CD4-positive, alpha-beta T cell treated with Interleukin-12 subunit alpha and Interleukin-12 subunit beta, for 1 hour (primary cell): ENCODE measurements at places on chromosomes 7 and 10.

- DNase-seq: no peak
Observed at GRCh38 chr7:107122486-107122911, 46.3 kb upstream of the HBP1 start.

GRCh38 chr10:27100813-27101347 is 586 bp upstream of the ANKRD26 start:
- peak; percentile 40 for DNase-seq

DNA sequence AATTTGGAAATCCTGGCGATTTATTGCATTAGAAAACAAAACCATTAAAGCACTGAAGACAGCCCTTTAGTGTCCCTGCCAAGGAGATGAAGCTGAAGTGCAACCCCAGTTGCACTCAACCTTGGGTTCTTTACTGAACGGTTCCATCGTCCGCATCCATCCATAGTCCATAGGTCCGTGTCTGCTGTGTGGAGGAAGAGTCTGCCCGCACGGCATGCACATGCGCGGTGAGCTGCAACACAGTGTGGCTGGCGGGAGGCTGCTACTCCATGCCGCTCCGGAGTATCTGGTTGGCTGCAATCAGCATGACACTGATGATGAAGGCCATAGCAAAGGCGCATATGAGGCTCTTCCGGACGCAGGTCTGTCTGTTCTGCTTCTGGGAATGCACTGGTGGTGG is 624.6 kb downstream of the CALN1 start:
- no peak for DNase-seq

- DNase-seq: no peak
Observed at GRCh38 chr10:123972481-123973401, 81.1 kb upstream of the CPXM2 start.

DNA sequence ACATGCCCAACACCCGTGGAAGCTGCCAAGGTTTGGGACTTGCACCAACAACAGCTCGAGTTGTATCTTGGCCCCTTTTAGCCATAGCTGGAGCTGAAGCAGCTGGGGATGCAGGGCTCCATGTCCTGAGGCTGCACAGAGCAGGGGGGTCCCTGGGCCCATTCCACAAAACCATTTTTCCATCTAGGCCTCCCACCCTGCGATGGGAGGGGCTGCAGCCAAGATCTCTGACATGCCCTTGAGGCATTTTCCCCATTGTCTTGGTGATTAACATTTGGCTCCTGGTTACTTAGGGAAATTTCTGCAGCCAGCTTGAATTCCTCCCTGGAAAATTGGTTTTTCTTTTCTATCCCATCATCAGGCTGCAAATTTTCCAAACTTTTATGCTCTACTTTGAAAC is 637.8 kb upstream of the VSTM2A start:
- no peak for DNase-seq

- DNase-seq: no peak
Observed at GRCh38 chr7:23294549-23295400, 4.4 kb upstream of the MALSU1 start.

GRCh38 chr10:12852687-12853086 is 148.8 kb downstream of the CCDC3 start:
- DNase-seq: no peak

GRCh38 chr7:7524121-7524520 is 11.6 kb downstream of the COL28A1 start:
- no peak for DNase-seq

DNA sequence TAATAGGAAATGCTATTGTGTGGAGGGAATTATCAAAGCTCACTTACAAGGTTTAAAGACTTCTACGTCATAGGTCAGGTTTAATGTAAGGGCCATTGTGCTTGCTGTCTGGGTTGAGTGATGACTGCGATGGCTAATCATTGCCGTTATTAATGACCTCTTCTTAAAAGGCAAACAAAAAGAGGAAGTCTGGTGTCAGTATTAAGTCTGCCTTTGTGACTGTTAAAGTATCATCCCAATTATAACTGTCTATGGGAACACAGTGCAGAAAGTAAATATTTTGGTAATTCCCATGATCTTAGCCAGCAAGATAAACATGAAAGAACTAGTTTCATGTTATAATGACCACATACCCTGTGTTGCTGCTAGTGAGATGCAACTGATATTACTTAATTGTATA is 382.4 kb downstream of the BBS9 start:
- no peak for DNase-seq

DNA sequence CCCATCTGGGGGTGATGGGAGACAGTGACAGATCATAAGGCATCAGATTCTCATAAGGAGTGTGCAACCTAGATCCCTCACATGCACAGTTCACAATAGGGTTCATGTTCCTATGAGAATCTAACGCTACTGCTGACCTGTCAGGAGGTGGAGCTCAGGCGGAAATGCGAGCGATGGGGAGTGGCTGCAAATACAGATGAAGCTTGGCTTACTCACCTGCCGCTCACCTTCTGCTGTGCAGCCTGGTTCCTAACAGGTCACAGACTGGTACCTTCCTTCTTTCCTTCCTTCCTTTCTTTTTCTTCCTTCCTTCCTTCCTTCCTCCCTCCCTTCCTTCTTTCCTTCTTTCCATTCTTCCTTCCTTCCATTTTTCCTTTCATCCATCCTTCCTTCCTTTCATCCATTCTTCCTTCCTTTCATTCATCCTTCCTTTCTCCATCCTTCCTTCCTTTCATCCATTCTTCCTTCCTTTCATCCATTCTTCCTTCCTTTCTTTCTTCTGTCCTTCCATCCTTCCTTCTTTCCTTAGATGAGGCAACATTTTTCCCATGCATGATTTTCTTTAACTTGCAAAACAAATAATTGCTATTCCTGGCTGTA is 370.0 kb upstream of the AUTS2 start:
- DNase-seq: no peak

- DNase-seq: no peak
Observed at GRCh38 chr10:29993319-29993915, 66.0 kb downstream of the JCAD start.

DNA sequence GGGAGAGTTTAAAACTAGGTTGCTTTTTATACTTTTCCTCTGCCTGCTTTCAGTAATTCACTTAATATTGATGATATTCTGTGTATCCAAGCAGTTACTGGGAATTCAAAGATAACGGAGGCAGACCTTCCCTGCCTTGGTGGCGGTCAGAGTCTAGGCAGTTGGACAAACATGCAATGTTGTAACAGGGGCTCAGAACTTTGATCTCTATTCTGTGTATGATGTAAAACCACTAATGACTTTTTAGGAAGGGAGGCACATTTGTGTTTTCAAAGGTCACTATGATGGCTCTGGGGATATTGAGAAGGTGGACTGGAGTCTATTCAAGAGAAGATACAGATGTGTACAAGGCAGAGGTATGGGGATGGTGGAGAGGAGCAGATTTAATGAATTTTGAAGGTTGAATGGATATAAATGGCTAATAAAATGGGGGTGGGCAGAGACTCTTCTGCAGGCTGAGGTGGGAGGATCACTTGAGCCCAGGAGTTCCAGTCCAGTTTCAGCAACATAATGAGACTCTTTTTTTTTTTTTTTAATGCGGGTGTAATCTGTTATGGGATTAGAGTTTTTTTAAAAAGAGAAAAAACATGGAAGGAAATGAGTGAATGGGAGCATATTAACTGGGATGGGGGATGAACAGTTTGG is 5.7 kb upstream of the PON2 start:
- no peak for DNase-seq

DNA sequence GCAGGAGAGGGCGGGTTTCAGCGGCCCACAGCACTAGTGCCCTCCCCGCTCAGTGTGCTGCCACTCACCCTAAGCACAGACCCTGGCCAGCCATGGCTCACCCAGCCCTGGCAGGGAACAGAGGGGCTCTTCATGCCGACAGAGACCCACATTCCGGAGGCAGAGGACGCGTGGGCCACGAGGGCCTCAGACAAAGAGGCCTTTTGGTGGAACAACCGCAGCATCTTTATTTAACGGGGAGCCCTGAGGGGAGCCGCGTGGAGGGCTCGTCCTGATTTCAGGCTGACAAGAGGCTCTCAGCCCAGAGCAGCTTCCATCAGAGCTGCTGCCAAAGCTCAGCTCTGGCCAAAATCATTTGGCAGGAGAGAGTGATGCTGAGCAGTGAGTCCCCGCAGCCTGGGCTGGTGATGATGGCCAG is 127.8 kb downstream of the SH3PXD2A start:
- no peak for DNase-seq

DNA sequence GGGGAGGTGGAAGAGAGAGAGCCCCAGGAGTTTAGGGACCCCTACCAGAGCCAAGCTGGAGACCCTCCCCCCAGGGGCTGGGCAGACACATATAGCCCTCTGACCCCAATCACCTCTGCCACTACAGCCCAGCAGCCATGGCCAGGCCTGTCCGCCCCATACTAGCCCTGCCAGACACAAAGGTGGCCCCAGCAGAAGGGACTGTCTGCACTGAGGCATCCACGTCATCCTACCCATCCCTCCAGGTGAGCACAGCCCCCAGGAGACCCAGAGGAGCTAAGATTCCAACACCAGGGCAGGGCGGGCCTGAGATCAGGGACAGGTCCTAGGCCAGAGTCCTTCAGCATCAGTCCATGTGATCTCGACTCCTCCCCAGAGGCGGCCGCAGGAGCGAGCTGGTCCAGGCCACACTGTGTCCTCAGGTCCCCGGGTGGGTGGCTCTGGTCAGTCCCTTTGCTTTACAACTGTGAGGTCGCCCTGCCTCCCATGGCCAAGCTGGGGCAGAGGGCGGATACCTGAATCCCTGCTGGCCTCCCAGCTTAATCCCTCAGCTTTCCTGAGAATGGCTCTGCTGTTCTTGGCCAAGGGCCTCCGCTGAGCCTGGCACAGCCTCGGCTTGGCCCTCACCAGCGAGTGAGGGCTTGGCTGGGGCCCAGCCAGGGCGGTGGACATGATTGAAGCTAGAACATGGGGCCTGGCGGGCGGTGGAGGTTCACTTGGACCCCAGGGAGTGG is 14.3 kb upstream of the ELN start:
- no peak for DNase-seq

DNA sequence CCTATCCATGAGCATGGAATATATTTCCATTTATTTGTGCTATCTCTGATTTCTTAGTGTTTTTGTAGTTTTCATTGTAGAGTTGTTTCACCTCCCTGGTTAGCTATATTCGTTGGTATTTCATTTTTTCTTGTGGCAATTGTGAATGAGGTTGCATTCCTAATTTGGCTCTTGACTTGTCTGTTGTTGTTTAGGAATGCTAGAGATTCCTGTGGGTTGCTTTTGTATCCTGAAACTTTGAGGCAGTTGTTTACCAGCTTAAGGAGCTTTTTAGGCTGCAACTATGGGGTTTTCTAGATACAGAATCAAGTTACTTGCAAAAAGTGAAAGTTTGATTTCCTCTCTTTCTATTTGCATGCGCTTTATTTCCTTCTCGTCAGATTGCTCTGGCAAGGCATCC is 304.7 kb upstream of the GRM3 start:
- no peak for DNase-seq

DNA sequence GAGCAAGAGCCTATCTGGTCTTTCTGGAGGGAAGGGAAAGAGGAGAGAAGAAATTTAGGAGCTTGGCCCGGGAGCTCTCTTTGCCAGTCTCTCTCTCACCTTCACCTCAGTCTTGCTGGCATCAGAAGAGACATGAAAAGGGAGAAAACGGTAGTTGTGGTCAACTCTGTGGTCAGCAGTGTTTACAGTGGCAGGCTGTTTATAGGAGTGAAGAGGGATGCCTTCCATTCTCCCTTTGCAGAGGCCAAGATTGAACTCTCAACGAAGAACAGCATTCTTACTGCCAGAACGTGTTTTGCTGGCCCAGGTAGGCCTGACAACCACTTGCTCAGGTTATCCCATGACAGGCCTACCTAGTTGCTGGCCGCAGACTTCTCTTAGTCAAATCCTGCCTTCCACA is 133.3 kb downstream of the CCDC3 start:
- DNase-seq: no peak

DNA sequence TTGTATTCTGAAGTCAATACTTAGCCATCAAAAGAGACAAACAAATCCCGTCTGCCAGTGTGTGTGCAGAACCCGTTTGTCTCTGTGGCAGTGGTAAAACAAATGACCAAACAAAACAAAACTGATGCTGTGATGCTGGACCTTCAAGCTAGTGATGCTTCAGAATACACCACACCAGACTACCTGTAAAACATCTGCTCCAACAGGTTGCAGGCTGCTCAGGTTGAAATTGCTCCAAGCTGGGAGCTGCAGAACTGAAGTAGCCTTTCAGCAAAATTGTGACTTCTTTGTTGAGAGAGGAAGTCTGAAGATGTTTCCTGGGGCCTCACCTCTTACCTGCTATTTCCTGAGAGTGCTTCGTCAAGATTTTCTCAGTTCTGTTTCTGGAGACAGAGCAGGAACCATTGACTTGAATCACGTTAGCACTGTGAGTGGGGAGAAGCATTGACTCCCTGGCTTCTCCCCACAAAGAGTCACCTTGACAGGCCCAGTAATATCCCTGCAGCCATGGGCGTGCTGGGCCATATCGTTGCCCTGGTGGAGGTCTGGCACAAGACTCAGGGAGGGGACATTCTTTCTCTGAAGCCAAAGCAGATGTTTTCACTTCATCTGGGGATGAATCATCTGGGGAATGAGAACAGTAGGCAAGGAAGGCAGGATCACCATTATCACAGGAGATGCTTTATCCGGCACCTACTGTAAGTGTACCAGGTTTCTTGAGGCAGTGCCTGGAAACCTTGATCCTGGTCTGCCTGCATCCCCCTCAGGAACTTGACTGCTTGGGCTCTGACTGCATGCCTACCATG is 80.2 kb downstream of the RBM20 start:
- DNase-seq: peak; percentile 15

DNA sequence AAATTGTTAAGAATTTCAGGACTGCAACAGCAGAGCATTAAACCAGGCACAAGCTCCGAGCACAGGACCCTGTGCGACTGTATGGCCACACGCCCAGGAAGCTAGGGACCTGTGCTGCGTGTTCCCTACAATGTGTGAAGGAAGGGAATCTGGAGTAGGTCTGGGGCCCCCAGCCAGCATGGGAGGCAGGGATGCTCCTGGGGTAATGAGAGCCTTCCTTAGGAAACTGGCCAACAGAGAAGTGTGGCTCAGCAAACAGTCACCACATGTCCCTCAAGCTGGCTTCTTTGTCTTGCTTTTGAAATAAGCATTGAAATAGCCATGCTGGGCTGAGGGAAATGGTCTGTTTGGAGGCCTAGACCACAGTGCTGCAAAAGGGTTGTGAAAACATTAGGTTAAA is 8.2 kb downstream of the BLNK start:
- no peak for DNase-seq

DNA sequence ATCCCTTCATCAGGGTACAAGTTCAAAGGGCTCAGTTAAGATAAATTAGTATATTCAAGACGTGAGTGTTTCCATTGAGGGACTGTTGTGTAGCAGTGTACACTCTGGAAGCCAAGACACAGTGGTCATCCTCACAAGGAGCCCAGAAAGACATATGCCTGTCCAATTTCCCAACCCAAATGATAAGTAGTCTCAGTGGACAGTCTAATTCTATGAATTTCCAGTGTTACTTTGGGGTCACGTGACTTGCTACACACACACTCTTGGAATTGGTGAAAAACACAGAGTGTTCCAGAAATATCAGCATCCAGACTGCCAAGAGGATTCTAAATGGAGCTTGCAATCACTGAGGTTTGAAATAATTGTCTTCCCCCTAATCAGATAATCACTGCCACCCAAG is 365.1 kb downstream of the WDR11 start:
- no peak for DNase-seq
